ENCODE measurements at places on chromosomes 11 and 22. TPM values are rescaled to one million over a fixed set of nuclear protein-coding genes. Genes with fewer than 3 reads are reported as not detected.

RASD2 gene
- 0.24 TPM for total RNA-seq

GRCh38 chr11:34407121-34407813 lies 31.5 kb upstream of the CAT start:
- DNase-seq, result no peak

- DNase-seq, result peak; percentile 92
Measured at GRCh38 chr11:128574576-128575011, 12.8 kb downstream of the ETS1 start.

DNA sequence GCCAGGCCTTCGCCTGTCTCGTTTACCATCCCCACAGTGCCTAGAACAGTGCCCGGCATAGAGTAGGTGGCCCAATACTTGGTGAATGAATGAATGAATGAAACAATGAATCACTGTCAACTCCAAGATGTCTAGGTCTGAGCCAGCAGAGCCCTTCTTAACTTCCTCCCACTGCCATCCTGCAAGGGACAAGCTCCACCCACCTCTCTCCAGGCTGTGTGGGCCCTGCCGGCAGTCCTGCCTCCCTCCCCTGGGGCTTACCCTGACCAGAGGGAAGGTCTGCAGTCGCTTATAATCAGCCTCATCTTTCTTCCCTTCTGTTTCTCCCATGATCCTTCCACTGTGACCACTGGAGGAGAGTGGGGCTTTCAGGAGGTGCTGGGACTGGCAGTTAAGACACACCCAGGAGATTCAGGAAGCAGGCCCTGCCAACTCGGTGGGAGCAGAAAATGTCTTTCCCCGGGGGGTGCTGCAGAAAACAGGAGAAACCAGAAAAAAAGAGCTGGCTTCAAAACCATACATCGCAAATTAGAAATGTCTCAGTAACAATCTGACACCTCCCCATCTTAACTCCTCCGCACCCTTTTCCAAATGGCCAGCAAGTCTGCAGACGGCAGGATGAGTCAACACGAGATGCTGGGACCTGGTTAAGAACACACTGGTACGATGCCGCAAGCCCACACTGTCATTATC lies 11.4 kb downstream of the DNAL4 start:
- DNase-seq, result peak; percentile 66

- DNase-seq, result peak; percentile 99
Measured at GRCh38 chr11:67373648-67374570, 511 bp upstream of the CLCF1 start.

Measured in RPMI7951 (cell line).